Stimulated activated CD4-positive, alpha-beta T cell treated with anti-CD3 and anti-CD28 coated beads, TNF-alpha, amount 100 ng/mL, for 4 hours (primary cell): ENCODE measurements at places on chromosomes 13 and 19.

DNA sequence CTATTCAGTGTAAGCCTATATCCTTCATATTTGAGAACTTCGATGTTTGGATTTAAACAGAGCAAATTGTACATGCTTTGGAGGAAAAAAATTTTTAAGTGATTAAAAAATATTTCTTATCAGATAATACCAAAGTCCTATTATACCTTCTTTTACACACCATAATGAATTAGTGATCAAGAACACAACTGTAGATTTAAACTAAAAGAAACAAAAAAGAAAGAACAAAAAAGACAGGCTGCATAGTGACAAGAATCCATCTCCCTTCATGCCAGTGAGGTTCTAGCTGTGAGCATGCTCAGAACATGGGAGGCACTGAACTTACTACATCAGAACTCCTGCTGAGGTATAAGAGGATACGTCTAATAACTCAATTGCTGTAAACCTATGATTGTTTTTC is at the start of gene RXFP2:
RXFP2 (plus strand) TSS at position 301 of the 400 bp plus-strand sequence; CDS start at position 388, 87 bp downstream.
- DNase-seq, result no peak

DNA sequence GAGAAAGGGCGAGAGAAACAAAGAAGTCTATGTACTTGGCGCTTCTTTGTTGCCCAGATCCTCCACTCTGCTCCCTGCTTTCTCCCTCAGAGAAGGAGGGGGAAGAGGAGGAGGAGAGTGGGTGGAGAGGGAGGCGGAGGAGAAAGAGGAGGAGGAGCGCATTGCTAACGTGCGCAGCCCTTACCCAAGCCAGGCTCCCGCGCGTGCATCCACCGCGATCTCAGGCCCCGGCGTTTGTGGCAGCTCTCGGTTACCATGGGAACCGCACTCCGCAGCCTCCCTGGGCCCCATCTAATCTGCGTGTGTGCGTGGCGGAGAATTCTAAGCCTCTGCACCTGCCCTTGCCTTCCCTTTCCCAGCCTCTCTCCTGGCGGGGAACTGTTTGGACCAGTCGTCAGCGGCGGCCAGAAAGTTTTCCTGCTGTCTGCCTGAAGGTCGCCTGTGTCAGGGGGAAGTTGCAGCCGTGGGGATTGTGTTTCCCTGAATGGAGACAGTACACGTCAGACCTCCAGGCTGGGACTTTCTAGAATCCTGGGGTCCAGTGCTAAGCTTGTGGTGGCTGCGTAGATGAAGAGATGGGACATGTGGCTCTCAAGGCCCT is at the start of gene ERICH6B:
ERICH6B (minus strand) TSS at position 239 of the 601 bp plus-strand sequence. CDS start 18,734 bp downstream, outside the sequence.
- no peak for DNase-seq

GRCh38 chr13:31814536-31814935 is 75.2 kb downstream of the RXFP2 start:
- DNase-seq, result no peak

DNA sequence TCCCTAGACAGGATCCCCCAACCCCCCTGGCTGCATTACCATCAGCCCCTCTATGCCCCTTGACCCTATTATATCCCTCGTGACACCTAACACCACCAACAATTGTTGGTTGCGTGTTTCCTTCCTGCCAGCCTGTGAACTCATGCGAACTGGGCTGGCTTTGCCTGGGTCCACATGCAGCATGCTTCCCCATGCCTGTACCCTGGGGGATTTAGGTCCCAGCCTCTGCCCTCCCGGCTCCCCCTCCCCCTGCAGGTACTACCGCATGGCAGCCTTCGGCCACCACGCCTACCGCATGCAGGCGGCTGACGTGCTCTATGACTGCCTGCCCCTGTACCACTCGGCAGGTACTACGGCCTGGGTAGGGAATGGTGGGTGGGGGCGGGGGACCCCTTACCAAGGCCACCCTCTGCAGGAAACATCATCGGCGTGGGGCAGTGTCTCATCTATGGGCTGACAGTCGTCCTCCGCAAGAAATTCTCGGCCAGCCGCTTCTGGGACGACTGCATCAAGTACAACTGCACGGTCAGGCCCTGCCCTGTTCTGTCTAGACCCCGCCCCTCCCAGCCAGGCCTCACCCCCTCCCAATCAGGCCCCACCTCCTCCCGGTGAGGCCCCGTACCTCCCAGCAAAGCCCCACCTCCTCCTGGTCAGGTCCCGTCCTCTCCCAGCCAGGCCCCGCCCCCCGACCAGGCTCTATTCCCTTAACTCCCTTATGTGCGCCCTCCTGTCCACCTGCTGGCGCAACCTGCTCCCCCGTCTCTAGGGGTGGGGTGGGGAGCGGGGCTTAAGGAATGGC is 18.5 kb downstream of the SLC27A1 start:
- DNase-seq, result peak; percentile 58

- no peak for DNase-seq
Measured at GRCh38 chr13:67229481-67230403, at the start of gene PCDH9. TSS of gene PCDH9 (minus strand) at chr13:67230336. CDS start at chr13:67228440, 1,896 bp downstream.

DNA sequence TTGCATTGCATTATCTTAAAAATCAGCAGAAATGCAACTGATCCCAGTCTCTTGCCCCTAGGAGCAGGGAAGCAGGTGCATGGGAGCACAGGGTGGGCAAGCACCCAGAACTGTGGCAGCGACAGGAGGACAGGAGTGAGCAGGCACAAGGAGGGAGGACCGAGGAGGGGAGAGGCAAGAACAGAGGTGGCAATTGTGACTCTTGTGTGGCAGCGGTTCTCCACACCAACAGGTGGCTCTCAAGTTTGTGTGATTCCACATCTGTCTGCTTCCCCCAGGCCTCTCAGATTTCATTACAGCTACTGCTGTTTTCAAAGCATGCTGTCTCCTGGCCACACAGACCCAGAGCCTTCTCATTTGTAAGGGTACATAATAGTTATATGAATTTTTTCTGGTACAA is 108.5 kb downstream of the STK24 start:
- DNase-seq, result no peak

- no peak for DNase-seq
Measured at GRCh38 chr19:29626386-29626785, 20.3 kb downstream of the POP4 start.

DNA sequence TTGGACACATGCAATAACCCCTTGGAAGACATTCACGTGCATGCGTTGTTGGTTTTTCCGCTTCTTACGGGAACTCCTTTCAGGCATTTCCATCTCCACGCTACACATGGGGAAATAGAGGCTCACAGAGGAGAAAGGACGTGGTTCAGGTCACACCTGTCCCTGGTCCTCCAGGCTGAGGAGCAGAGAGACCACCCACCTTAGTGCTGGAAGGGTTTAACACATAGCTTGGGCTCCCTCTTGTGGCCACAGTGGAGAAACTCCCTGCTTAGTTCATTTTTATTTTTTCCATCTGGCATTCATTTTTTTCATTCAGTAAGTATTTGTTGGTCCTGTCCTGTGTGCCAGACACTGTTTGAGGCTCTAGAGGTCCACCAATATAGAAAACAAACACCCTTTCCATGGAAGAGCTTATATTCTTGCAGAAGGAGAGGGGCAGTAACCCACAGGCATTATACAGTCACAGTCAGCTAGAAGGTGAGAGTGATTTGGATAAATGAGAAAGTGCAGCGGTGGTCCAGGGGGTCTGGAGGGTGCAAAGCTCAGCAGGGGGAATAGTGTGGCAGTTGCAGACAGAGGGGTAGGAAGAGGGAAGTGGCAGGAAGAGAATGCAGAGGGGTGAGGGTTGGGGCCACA is 24.2 kb upstream of the TTYH1 start:
- peak; percentile 21 for DNase-seq

GRCh38 chr19:6736169-6736916 is 1.0 kb downstream of the GPR108 start:
- DNase-seq, result peak; percentile 56

DNA sequence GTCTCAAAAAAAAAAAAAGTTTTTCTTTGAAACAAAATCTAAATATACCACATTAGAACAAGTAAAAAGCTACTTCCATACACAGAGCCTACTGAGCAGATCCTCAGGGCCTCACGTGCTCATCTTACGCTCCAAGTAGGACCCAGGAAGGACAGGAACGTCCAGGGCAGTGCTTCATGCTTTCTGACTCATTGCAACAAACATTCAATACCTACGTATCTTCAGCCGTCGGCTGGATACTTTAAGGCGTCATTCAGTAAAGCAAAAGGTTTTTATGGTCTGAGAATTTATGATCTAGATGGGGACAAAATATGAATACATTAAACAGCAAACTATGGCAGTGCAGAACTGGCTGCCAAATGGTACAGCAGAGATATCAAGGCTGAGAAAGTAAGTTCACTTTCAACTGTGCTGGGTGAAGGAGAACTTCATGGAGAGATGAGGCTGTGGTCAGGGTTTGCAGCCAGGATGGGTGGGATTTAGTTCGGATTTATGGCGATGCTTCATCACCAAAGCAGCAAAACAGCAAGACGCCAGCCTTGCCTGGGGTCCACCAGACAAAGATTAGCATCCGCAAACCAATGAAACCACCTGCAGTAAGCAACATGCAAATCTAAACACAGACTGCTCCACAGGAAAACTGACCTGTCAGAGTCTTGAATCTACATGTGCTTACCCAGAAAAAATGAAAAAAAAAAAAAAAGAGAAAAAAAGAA is 20.5 kb downstream of the CARS2 start:
- no peak for DNase-seq

GRCh38 chr13:23876265-23876664 is 12.9 kb downstream of the MIPEP start:
- no peak for DNase-seq

GRCh38 chr13:22074403-22074802 is 403.5 kb downstream of the FGF9 start:
- DNase-seq, result no peak

DNA sequence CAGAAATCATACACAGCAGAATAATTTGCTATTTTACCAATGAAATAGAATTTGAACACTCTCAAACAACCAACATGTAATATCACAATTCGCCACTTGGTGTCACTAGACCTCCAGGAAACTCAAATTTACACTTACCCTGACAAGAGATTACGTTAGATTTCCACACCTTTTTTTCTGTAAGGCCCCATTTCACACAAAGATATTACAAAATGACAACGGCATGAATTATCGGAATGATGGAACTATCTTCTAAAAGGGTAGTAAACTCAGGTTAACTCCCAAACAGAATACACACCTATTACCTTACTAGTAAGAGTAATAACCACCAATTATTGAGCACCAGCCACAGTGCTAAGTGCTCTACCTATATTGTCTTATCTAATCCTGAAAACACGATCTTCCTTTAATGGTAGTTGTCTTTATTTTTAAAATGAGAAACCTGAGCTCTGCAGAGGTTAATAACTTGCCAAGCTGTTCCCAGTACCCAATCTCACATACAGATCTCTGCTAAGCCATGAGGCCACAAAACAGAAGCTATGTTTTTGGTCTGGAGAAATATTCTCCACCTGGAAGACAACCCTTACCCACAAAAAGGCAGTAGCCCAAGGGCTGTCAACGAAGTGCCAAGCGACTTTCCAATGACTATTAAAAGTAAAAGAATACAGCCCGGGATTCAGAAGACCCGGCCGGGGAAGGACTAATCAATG is 152.4 kb downstream of the DCLK1 start:
- no peak for DNase-seq
